ENCODE measurements at places on chromosomes 1 and 21.
A peak's percentile ranks its signal among the peaks of the same experiment; 100 is the strongest.

DNA sequence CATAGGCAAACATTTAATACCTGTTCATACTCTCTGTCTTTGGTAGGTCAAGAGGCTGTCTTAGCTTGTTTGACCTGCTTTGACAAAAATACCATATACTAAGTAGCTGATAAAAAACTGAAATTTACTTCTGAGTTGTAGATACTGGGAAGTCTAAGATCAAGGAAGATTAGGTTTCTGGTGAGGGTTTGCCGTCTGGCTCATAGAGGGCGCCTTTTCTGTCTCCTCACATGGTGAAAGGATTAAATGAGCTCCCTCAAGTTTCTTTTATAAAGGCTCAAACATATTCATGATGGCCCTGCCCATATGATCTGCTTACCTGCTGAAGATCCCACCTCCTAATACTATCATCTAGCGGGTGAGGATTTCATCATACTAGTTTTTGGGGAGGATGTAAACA lies 1076.1 kb upstream of the NCAM2 start:
- no peak for DNase-seq

DNA sequence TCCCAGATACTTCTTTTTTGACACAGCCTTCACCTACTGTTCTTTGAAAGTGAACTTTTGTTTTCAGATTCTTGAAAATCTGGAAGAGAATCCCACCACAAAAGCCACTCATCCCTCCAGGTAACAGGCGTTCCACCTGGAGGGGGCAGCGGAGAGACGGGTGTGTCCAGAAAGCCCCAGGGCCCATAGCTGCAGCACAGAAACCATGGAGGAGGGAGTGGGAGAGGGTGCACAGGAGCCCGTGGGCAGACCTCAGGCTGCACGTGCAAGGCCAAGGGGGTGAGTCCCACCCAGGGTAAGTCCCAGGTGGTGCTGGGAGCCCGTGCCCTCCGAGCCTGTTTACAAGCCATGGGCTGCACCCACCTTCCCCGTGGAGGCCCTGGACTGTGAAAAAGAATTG lies 86.5 kb downstream of the PSMG1 start:
- no peak for DNase-seq

DNA sequence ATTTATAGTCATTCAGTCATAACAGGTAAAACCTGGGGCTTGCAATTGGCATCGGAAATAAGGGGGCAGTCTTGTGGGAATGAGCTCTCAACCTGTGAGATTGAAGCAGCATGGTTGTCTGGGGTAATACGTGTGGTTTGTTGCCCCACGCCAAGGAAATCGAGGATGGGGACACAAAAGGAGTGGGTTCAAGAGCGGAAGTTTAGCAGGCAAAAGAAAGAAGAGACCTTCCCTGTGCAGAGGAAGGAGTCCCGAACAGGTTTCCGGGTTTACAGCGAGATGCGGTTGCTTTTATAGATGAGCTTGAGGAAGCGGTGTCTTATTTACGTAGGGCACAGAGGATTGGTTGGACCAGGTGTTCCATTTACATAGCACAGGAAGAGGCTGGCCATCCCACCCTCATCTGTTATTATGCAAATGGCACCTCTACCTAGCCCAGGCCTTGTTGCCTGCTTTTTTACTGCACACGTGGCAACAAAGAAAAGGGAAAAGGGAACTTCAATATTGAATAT lies 37.3 kb downstream of the IFNAR1 start:
- DNase-seq: peak; percentile 93

- DNase-seq: peak; percentile 86
Observed at GRCh38 chr1:62358665-62359373, 39.6 kb upstream of the KANK4 start.

DNA sequence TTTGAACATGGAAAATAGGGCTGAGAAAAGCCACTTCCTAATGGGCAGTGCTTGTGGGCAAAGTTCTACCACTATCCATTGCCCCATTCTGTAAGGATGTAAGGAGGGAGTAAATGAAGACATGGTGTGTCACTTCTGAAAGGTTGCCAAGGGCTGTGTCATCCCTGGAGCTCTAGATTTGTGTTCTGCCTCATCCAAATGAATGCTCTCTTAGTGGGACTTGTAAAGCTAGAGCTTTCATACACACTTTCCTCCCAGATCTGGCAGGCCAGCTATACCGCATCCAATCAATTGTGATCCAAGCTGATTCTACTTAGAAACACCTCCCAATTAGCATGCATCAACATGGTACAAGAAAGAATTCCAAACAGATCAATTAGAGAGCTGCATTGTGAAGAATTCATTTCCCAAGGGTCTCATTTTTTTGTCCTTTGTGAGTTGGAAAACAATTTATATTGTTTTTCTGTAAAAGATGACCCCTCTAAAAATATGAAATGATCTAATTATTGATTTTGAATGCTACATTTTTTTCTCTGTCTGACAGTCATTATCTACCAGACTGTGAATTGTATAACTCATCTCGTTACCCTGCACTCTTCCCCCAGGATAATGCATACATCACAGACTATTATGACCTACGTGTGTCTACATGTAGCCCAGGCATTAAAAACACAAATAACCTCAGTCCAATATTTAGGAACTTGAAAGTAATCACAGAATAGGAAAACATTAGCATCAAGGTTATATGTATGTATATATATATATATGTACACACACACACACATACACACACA lies 117.1 kb upstream of the DUSP10 start:
- DNase-seq: no peak

- no peak for DNase-seq
Observed at GRCh38 chr1:156886583-156887281, 6.8 kb upstream of the PEAR1 start.

DNA sequence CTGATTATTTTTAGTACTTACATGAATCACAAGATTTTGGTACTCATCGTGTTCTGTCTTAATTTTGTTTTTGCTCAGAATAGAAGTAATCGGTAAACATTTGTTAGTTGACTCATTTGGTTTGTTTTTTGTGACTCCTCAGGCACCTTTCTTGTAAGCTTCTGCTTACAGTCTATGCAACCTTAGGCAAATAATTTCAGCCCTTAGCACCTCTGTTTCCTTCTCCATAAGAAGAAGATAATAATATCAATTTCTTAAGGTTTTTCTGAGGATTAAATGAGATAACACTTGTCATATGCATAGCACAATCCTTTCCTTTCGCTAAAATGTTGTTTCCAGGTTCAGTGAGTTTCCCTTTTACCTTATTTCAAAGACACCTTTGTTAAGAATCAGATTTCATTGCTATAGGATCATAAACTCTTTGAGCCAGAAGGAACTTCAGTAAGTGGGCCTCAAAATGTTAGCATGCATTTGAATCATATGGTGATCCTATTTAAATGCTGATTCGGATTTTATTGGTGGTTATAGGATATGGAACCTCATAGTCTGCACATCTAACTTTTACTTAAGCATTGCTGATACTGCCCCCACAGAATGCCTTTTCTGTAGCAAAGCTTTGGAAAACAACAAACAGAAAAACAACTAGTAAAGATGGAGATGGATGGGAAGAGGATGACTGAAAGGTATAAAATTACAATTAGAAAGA lies 272.7 kb upstream of the CACYBP start:
- DNase-seq: no peak

DNA sequence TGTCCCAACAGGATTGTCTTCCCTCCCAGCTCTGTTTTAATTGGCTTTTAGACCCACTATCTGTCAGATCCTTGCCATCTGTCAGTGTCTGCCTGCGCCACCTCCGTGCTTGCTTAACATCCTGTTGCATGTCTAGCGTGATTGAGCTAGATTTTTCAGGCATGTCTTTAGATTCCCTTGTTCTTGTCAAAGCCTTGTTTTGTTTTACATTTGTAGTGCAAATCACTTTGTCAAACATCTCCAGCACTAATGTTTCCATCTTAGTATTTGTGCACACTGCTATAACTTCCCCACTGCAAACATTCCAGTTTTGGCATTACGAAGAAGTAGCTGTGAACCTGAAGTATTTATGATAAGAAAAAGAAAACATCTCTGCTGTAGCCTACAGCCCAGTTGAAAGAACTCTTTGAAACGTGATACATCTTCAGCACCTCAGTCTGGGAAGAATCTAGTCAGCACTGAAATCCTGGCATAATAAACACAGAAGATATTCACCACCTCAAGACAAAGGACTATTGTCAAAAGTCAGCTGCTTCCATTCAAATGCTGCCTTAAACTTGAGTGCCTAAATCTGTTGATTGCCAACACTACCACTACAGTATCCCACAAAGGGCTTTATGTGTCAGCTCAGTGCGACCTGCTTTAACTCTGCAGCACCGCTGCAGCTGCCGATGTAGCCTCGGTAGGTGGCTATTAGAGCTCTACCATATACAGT lies 105.0 kb downstream of the FNBP1L start:
- DNase-seq: no peak

DNA sequence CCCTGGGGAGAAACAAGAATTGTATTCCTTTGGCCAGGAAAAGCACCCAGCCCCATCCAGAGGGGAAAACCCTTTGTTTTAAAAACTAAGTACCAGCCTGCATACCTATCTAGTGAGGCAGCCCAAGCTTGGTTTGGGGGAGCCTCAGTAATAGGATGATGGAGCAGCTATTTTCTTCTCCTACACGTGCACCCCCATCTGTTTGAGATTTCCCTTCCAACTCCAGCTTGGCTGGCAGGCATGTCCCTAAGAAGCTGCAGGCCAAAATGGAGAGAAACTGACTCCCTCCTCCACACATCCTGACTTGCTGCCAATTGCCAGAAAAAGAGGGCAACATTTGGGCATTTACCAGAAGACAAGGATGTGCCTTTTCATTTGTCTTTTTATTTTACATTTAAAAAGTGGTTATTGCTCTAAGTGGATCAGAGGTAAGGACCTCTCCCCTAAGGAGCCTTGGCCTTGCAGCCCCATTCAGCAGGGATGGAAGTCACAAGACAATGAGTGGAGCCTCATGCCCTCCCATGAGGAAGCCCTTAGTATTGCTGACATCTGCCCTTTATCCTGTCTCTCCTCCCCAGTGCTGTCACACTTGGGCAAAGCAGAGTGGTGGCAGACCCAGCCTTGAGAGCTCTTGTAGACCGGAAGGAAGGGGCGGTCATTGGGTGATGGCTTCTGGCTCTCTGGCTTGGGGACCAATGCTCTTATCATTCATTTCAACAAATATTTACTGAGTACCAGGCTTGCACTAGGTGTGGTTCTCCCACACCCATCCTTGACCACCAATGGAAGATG lies 8.6 kb downstream of the FNDC5 start:
- no peak for DNase-seq

DNA sequence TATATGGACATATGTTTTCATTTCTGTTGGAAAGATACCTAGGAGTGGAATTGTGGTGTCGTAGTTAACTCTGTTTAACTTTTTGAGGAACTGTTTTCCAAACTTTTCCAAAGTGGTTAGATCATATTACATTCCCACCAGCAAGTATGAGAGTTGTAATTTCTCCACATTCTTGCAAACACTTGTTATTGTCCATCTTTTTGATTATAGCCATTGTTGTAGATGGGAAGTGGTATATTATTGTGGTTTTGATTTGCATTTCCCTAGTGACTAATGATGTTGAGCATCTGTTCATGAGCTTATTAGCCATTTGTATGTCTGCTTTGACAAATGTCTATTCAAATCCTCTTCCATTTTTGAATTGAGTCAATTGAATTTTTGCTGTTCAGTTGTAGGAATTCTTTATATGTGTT lies 19.8 kb downstream of the CAMTA1 start:
- no peak for DNase-seq

GRCh38 chr1:42847721-42848460 lies 1.5 kb downstream of the ZNF691 start:
- DNase-seq: no peak

- peak; percentile 96 for DNase-seq
Observed at GRCh38 chr1:206705191-206705590, 20.5 kb downstream of the MAPKAPK2 start.

DNA sequence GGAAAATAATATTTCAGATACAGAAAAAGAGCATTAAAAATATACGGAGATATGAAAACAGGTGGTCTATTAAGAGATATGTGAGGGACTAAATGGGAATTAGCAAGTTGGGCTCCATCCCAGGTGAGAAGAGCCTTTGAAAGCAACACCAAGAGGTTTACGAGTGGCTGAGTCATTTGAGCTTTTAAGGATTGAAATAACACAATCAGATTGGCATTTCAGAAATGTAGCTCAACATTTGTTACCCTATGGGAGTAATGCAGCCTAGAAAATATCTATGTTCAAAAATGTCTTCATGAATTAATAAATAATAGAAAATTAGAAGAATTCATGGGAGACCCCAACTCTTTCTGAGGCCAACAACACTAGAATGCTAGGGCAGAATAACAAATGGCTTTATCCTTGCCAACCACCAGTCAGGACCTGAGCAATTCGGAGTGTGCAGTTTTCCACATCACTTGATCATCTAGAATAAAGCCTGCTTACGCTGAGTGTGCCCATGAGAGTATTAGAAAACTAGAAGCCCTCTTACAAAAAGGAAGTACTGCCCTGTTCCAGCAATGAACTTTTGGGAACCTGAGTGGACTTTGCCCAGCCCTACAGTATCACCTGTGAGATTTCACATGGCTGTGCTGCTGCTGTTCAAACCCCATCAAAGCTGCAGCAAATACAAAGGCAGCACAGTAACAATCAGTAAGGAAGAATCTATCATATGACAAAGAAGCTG lies 538.0 kb upstream of the CAMK1G start:
- DNase-seq: no peak

DNA sequence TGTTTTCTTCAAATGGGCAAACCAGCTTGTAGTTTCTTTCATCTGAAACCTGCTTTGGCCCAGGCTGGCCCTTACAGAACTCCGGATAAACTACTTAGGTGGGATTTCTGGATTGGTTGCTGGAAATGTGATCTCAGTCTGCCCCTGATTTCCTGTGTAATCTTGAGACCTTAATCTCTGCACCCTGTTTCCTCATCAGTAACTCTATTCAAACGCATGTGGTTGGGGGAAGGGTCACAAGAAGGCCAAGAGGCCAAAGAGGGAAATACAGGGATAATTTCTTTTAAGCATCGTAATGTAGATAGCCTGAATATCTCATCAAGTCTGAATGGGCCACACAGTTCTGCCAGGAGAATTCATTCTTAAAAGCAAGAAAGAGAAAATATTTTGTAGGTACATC lies 483.6 kb downstream of the LTN1 start:
- no peak for DNase-seq

GRCh38 chr1:119652587-119652986 lies 4.5 kb upstream of the ZNF697 start:
- DNase-seq: no peak

DNA sequence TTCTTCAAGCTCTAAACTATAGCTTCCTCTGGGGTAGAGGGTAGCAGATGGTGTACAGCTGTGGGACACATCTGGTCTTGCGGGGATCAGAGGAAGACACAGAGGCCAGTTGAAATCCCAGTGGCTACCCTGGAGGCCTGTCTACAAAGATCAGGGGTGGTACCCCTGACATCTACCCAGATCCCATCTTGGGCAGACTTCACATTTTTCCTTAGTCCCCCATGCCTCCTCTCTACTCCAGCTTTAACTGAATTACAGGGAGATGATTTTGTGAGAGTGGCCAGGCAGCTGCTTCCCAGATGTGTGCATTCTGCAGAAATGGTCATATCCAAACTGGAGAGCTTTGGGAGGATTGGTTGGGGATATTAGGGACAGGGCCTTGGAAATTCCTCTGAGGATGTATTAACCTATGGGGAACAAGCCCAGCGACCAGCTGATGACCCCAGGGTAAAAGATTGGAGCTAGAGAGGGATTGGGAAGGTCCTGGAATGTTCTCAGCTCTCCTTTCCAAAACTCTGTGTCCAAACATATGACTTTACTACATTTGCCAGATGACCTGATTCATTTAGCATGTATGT lies 9.6 kb upstream of the CD34 start:
- DNase-seq: no peak

Measured in NCI-H146 (cell line).